NCI-H1436 treated with DMSO at 0.1 percent for 48 hours (cell line): ENCODE measurements at places on chromosomes 7 and 10.

DNA sequence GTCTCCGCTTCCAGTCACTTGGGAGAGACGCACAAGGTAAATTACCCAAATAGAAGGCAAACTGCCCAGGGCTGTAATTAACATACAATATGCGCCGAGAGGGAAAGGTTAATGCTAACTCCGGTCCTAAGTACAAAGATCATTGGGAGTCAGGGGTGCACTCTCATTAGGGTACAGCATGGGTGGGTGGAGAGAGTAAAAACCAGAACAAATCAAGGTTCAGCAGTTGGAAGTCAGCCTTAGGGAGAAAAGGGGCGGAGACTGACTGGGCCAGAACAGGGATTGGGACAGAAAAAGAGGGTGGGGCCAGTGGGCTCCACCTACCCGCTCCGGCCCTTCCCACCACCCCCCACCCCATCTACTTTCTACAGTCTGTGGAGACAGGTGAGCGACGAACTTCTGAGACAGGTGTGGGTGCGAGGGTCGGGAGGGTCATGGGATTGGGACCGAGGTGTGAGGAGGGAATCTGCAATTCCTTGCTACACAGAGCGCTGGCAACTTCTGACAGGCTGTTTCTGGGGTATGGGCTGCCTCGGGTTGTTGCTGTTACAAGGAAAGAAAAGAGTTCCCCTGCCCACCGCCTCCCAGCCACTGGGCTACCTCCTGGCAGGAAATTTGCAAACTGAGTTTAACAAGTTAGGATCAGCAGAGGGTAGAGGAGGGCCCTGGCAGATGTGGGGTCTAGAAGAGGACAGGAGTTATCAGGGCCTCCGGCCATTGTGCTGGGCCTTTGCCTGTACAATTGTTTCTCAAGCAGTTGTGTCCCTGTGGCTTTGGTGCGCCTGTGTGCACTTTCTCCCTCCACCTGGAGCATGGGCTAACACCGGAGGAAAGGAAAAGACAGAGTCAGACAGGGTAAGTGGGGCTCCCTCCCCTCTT lies at the start of gene TMEM139:
TMEM139 (plus strand) TSS at position 368 of the 879 bp plus-strand sequence. CDS start 1,000 bp downstream, outside the sequence.
- DNase-seq: peak; percentile 49

GRCh38 chr10:11068861-11069633 lies 51.4 kb downstream of the CELF2 start:
- no peak for DNase-seq

- DNase-seq: no peak
Observed at GRCh38 chr10:79403441-79404230, 41.8 kb downstream of the ZCCHC24 start.

DNA sequence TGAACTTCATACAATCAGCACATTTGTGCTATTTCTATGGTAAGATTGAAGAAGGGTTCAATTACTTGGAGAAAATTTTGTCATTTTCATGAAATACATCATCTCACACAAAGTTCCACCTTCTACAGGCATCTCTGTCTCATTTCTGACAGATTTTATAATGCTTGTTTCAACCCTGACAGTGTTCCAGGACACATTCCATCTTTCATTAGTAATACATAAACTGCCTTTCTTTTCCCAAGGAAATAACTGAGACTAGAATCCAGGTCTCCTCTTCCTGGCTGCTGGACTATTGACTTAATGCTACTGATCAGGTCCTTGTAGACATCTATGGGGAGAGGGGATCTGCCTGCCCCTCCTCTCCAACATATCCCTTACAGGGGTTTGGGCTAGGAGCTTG lies 70.1 kb upstream of the PLPP4 start:
- no peak for DNase-seq

DNA sequence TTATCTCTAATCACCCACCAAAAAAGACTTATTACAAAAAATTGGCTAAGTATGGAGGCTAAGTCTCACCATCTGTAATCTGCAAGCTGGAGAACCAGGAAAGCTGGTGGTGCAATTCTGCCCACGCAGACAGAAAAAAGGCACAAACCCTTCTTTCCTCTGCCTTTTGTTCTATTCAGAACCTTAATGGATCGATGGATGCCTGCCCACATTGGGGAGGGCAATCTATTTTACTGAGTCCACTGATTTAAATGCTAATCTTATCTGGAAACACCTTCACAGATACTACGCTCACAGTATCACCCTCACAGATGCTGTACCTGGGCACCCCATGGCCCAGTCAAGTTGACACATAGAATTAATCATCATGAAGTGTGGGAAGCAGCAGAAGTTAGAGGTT lies 10.2 kb downstream of the IGFBP3 start:
- no peak for DNase-seq

DNA sequence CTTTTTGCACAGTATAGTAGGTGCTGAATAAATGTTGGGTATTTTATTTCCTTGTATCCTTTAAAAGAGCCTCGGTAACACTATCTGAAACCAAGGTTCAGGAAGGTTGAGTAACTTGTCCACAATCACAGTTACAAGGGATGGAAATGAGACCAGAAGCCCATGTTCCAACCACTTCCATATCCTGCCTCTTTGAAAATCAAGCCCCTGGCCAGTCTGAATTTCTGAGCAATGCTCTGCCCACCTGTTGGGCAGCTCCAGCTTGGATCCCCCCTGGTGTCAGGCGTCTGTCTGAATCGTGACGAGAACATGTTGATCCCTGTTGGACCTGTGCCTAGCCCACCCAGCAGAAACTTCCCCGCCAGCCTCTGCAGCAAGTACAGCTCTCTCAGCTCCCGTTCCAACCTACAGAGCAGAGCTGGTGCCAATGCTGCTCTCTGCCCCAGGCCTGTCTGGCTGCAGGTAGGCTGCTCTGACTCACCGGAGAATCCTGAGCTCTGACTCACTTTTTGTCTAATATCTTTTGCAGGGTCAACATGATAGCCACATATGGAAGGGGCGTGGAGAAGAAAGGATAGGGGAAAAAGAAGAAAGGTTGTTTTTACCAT lies 595.5 kb downstream of the INHBA start:
- DNase-seq: no peak

GRCh38 chr10:99537086-99537988 lies 4.6 kb downstream of the NKX2-3 start:
- DNase-seq: no peak

DNA sequence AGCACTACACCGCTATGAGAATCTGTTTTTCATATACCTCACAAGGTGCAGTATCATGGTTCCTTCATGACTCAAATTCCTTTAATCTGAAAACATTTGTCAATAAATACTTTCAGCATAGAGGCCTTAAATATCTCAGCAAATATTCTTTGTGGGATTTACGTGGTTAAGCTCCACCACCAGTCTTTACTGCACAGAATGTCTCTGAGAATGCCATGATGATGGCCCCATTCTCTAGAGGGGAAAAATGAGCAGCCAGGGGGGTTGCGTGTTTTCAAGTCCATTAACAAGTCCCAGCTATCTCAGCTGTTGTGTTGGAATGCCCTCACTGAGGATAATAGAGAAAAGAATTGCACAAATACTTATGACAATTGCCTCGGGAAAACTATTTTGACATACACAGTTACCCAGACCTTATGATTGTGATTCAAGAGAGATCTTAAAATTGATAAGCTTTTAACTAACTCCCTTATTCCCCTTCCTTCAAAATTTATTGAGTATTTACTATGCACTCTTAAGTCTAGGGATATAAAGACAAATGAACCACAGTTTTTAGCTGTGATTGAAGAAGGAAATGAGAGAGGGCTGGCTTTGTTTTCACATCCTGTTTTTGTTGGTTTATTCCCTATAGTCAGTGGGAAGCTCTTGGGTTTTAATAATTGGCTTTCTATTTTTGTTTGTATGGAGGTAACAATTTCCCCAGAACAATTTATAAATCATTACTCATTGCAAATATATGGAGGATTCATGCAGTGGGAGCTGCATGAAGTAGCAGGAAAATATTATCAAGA lies 176.5 kb upstream of the VWC2 start:
- DNase-seq: no peak

- DNase-seq: no peak
Observed at GRCh38 chr7:93231259-93231658, 907 bp upstream of the VPS50 start.
